ENCODE measurements at places on chromosomes 1 and 21.

GRCh38 chr1:162391790-162392563 lies 10.4 kb downstream of the C1orf226 start:
- DNase-seq, result no peak

GRCh38 chr1:232292818-232293217 lies 337.1 kb downstream of the SIPA1L2 start:
- DNase-seq, result no peak

DNA sequence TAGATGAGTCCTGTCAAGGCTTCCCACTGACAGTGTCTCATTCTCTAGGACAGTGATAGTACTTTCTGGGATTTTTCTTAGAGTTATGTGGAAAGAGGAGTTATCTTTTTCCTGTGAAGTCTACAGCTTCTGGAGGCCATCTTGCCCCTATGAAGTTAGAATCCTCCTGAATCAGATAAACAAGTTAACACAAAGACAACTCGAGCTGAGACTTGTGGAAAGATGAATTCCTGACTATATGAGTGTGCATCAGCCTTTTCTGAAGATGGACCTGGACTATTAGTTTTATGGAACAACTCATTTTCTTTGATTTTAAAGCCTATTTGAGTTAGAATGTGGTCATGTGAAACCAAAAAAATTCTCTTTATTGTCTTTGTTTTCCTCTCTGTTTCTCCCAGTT lies 290.9 kb downstream of the LRRIQ3 start:
- DNase-seq, result no peak

GRCh38 chr1:208027861-208028260 lies 116.9 kb upstream of the CD34 start:
- DNase-seq, result no peak

DNA sequence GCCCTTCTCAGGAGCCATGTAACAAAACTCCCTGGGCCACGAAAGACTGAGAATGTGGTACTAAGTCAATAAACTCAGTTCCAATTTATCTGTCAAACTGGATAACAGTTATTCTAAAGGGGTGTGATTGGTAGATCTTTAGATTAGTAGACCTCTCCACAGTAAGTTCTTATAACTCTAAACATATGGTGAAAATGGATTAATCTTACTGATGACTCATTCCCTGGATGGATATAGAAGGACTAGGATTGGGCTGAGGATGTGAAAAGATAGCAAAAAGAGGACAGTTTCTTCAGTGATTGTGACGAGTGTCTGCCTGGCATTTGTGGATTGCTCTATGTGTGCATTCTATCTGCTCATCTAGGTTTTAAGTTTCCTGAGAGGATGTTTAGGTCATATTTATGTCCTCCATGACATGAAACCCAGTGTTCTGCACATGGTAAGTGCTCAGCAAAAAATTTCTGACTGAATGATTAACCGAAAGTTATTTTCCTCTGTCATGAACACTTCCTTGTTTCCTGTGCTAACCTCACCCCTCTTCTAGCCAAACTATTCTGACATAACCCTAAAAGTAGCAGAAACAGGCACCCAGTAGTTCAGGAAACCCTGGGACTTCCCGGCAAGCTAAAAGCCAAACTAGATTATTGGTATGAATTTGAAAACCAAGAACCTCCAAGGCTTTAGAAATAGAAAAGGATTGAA lies 397.5 kb upstream of the PLXNA2 start:
- DNase-seq, result no peak

DNA sequence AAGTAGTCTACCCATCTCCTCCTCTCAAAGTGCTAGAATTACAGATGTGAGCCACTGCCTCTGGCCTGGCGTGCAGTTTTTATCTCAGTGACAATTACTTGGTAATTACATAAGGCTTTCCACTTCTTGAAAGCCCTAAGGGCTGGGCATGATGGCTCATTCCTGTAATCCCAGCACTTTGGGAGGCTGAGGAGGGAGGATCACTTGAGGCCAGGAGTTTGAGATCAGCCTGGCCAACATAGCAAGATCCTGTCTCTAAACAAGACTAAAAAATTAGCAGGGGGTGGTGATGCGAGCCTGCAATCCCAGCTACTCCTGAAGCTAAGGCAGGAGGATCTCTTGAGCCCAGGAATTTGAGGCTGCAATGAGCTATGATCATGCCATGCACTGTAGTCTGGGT lies 7.7 kb downstream of the HHAT start:
- DNase-seq, result no peak

DNA sequence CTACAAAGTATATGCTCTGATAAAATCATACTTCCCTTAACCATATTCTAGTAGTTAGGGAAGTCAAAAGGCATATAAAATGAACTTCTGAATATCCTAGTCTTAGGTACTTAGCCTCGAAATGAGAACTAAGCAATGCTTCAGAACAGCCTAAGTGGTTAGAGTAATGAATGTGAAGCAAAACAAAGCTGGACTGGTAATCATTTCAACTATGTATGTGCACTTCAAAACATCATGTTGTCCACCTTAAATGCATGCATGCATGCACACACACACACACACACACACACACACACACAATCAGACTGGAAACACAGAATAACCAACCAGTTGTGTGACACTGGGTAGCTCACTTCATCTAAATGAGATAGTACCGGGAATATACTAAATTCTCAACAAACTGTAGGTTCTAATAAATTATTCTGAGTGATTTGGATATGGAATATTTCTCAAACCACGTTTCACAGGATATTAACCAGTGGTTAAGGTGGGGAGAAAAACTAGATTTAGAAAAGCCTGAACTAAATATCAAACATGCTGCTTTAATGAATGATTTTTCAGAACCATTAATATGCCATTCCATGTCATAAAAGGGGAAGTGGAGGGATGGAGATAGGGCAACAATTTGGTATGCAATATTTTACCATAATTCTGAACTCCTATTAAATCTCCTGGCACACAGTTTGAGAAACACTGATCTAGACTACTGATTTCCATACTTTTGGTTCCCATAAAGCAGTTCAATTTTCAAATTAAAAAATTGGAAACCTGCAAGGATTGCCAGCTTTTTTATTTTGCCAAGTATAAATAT lies 19.5 kb downstream of the RNF115 start:
- DNase-seq, result no peak

- DNase-seq, result no peak
Measured at GRCh38 chr1:156750711-156751450, 594 bp downstream of the HDGF start.

GRCh38 chr1:205205055-205205454 lies 6.4 kb downstream of the DSTYK start:
- DNase-seq, result no peak

GRCh38 chr1:84301004-84301784 lies at the start of gene SAMD13:
SAMD13 (plus strand) TSS chr1:84301708; CDS start chr1:84303235, 1,527 bp downstream.
- DNase-seq, result peak; percentile 19
